Activated effector memory CD4-positive, alpha-beta T cell treated with Interleukin-2 at 50 U/mL for 16 hours (primary cell): ENCODE measurements at places on chromosomes 7 and 10.

DNA sequence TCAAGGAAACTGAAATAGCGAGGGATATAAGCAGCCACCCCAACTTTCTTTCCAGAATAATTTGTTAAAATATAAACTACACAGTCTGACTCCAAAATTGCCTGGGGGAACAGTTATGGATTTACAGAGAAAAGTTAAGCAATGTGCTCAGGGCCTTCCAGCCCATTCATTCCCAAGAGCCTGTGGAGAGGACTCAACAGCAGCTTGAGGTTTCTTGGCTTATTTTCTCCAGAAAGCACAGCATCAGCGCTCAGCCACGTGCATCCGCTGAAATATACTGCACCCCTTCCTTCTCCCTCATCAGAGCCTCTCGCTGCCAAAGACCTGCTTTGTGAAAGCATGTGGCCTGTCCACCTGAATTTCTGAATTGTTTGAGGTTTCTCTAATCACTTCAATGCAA lies 375.2 kb upstream of the VWC2 start:
- no peak for DNase-seq

GRCh38 chr10:3068968-3069737 lies 1.8 kb downstream of the PFKP start:
- DNase-seq, result no peak

DNA sequence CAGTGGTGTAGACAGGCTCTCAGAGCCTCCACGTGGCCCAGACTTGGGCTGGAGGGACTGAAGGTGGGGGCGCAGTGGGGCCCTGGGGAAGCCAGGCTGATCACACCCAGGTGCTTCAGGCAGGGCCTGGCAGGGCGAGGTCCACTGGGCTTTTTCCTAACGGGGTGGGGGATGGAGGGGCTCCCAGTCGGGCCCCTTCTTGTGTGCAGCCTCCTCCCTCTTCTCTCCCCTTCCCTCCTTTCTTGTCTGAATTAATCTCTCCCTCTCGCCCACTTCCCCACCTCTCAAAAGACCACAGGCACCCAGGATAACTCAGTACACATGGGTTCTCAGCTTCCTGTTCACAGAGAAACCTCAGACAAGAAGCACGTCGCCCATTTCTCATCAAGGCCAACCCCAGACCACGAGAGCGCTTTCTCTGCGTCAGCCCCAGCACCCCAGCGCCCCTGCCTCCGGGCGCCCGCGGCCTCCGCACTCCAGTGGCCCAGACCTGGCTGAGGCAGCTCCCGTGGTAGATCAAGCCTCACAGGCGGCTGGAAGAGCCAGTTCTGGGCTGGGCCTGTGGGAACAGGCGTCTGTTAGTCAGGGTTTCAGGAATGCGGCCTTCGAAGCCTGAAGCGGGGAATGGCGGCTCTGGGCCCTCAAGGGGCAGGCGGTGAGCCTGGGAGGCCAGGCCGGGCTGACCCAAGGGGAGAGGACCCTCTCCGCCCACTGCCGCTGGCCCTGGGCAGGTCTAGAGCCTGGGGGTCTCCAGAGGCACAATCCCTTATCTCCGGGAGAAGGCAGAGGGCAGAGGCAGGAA lies 50.6 kb downstream of the PWWP2B start:
- peak; percentile 69 for DNase-seq

GRCh38 chr10:59560161-59560560 lies 149.5 kb downstream of the SLC16A9 start:
- DNase-seq, result no peak

DNA sequence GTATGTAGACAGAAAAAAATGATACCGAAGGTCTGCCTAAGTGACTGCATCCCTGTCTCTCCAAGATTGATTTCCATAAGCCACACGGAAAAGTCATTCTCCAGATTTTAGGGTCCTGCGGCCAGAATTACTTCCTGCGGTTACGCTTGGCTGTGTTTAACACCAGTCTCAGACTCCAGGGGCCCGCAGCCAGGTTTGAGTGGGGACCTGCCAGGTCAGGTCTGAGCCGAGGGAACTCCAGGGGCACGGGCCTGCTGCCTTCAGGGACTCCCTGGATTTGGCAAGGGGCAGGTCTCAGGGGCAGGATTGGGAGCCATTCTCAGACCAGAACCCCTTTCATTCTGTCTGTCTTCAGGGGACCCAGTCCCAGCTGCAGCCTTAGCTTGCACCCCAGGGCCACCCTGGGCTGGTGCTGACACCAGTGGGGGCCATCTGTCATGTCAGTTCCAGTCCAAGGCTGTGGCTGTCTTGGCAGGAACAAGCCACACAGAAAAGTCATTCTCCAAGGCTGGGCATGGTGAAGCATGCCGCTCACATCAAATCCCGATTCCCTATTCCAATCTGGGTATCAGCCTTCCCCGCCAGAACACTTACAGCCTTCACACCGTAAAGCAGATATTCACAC lies 39.0 kb downstream of the TMEM120A start:
- DNase-seq, result no peak

GRCh38 chr7:136998495-136998894 lies 130.0 kb downstream of the CHRM2 start:
- DNase-seq, result no peak

GRCh38 chr7:49839863-49840645 lies 66.6 kb downstream of the VWC2 start:
- DNase-seq, result no peak

- DNase-seq, result no peak
These were observed 7.0 kb upstream of the MYO1G start for GRCh38 chr7:44985900-44986217.

DNA sequence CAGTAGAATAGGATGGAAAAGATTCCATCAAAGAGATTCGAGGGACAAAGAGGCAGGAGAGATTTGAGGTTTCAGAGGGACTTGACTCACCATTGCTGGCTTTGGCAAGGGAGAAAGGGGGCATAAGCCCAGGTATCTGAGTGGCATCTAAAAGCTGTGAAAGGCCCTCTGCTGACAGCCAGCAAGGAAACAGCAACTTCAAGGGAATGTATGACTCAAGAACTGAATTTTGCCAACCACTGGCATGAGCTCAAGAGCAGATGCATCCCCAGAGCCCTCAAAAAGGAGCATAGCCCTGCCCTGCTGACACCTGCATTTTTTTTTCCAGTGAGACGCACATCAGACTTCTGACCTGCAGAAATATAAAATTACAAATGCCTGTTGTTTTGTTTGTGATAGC lies 19.6 kb upstream of the ADAM12 start:
- DNase-seq, result no peak

DNA sequence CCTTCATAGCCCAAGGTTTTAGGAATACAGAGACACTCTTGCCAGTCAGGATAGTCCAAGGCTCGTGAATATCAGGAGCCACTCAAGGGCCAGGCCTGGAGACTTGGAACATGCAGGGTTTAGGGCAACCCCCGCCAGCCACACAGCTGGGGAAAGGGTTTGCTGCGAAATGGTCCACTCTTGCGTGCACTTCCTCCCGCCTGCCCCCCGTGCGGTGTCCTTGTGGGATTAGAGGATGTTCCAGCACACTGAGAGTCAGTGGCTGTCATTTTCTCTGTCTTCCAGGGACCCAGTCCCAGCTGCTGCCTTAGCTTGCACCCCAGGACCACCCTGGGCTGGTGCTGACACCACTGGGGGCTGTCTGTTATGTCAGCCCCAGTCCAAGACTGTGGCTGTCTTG lies 38.5 kb downstream of the POR start:
- no peak for DNase-seq

- DNase-seq, result no peak
These were observed 75.1 kb downstream of the CRPPA start for GRCh38 chr7:16345979-16346958.

GRCh38 chr10:75654772-75655171 lies 223.3 kb downstream of the LRMDA start:
- no peak for DNase-seq

GRCh38 chr10:1715821-1716220 lies 21.5 kb downstream of the ADARB2 start:
- DNase-seq, result no peak

GRCh38 chr10:26318672-26319071 lies 102.1 kb downstream of the GAD2 start:
- no peak for DNase-seq

- no peak for DNase-seq
These were observed 41.3 kb downstream of the CUX1 start for GRCh38 chr7:101858437-101859385.

- no peak for DNase-seq
These were observed 6.5 kb upstream of the NANOS1 start for GRCh38 chr10:119022846-119023552.

DNA sequence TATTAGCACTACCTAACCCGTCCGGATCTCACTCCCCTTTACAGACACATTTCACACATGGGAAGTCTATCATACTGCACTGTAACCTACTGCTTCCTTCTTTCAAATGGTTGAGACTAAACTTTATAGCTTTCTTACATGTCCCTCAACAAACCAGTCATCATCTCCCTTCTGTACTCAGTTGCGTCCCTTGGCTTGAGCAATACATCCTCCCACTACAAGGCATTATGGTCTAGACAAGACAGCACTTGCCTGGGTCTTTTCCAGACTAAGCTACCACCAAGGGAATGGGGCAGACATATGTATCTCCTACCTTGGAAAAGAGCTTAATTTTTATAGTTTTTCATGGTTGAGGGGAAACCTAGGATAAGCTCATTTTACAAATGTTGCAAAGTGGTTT lies 575.2 kb downstream of the KCNMA1 start:
- DNase-seq, result no peak

DNA sequence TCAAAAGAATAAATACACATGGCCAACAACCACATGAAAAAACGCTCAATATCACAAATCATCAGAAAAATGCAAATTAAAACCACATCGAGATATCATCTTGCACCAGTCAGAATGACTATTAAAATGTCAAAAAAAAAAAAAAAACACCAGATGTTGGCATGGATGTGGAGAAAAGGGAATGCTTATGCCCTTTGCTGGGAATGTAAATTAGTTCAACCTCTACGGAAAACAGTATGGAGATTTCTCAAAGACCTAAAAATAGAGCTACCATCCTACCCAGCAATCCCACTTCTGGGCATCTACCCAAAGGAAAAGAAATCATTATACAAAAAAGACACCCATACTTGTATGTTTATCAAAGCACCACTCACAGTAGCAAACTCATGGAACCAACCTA lies 45.0 kb upstream of the DIP2C start:
- no peak for DNase-seq

- no peak for DNase-seq
These were observed 126.4 kb upstream of the SDK1 start for GRCh38 chr7:3174515-3175284.

GRCh38 chr10:44745920-44746319 lies 165.2 kb upstream of the TMEM72 start:
- DNase-seq, result no peak

DNA sequence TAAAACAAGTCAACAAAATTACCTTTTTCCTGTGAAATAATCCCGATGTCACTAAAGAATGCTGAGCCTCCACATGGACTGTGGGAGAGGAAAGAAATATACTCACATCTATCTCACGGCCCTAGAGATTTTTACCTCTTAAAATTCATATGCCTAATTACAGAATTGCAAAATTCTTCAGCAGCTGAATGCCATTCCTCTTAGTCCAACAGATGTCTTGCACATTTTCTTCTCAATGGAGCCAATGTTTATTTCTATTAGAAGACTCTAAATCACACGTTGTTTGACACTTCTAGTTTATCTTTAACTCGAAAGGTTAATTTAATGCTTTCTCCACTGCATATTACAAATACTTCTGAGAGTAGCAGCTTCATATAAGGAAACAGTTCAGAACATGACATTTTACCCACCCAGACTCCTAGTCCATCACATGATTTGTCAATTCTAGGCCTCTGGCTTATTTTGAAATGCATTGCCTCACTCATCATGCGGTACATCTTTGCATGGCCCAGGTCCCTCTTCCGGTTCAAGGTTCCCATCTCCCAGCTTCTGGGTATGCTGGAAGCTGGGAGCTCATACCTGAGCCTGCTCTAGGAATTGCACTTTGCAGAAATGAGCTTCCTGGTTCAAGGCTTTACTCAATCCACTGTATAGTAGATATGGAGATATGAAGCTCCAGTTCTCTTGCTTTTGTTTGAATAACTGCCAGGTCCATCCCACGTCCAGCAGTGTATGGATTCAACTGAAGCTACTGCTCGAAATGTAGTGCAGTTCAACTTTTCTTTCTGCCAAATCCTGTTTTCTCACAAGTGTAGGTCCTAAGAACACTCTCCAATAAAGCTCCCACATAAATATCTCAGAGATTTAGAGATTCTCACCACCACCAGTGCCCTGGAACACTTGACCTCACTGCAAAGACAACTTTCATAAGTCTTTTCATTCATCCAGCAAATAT lies 306.2 kb downstream of the GPR37 start:
- no peak for DNase-seq

DNA sequence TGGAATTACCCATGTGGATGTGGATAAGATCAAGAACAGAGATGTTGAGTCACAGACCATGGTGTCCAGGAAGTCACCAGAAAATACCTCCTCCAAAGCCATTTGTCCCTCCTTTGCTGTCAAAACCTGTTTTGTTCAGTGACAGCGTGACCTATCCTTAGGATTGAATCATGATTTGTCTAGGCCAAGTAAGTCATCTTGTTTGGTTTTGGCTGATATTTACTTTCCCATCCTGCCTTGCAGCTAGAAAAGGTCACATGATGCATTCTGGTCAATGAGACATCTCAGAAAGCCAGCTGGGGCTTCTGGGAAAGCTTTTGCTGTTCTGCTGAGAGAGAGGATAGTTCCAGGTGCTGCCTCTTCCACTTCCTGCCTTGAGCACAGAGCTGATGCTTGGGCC lies 225.3 kb upstream of the ZMIZ1 start:
- no peak for DNase-seq

GRCh38 chr7:137635874-137636273 lies 210.9 kb downstream of the DGKI start:
- DNase-seq, result no peak

DNA sequence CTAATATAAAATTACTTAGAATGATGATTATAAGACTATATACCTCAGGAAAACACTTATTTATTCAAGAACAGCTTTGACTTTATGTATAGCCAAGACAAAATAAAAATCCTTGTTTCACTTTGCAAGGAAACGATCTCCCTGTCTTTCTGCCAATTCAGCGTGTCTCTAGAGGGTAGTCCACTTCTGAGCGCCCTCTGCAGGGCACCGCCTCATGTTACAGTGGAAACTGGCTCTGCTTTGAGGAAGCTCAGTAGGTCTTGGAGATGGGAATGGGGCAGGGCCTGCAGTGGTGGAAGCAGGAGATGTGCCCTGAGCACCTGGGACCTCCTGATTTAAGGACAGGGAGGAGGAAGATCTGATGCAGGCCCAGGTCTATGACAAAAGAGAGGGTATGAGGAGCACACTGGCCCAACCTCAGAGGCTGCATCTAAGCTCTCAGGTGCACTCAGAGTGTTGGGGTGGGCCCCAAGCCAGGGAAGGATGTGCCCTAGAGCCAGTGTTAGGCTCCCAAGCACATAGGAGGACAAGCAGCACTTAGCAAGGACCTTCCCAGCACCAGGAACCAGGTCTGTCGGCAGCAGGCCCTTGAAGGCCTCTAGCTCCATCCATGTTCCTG lies 481.0 kb downstream of the TNS3 start:
- no peak for DNase-seq
